ENCODE measurements at places on chromosomes 11 and 22.

GRCh38 chr11:117510646-117511045 lies 183.0 kb downstream of the CEP164 start:
- no peak for DNase-seq

DNA sequence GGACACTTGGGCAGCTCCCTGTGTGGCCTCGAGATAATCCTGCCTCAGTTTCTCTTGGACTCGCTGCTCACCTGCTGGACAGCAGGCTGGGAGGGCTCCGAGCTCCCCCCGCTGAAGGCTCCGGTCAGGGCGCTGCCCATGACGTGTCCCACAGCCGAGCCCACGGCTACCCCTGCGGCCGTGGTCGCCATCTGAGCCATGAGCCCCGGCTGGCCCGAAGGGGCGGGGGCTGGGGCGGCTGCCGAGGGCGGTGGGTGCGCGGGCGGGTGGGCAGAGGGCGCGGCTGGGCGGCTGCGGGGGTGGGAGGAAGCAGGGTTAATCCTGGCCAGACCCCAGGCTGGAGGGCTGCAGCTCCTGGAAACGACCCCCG lies 484 bp downstream of the CHCHD10 start:
- DNase-seq = no peak

GRCh38 chr22:45155050-45155840 lies 8.5 kb upstream of the NUP50 start:
- no peak for DNase-seq

DNA sequence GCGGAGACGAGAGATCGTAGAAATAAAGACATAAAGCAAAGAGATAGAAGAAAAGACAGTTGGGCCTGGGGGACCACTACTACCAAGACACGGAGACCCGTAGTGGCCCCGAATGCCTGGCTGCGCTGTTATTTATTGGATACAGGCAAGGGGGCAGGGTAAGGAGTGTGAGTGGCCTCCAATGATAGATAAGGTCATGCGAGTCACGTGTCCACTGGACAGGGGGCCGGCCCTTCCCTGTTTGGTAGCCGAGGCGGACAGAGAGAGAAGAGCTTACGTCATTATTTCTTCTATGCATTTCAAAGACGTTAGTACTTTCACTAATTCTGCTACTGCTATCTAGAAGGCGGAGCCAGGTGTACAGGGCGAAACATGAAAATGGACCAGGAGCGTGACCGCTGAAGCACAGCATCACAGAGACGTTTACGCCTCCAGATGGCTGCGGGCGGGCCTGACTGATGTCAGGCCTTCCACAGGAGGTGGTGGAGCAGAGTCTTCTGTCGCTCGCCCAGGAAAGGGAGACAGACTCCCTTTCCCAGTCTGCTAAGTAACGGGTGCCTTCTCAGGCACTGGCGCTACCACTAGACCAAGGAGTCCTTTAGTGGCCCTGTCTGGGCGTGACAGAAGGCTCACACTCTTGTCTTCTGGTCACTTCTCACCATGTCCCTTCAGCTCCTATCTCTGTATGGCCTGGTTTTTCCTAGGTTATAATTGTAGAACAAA lies 24.8 kb downstream of the PPP6R2 start:
- no peak for DNase-seq

DNA sequence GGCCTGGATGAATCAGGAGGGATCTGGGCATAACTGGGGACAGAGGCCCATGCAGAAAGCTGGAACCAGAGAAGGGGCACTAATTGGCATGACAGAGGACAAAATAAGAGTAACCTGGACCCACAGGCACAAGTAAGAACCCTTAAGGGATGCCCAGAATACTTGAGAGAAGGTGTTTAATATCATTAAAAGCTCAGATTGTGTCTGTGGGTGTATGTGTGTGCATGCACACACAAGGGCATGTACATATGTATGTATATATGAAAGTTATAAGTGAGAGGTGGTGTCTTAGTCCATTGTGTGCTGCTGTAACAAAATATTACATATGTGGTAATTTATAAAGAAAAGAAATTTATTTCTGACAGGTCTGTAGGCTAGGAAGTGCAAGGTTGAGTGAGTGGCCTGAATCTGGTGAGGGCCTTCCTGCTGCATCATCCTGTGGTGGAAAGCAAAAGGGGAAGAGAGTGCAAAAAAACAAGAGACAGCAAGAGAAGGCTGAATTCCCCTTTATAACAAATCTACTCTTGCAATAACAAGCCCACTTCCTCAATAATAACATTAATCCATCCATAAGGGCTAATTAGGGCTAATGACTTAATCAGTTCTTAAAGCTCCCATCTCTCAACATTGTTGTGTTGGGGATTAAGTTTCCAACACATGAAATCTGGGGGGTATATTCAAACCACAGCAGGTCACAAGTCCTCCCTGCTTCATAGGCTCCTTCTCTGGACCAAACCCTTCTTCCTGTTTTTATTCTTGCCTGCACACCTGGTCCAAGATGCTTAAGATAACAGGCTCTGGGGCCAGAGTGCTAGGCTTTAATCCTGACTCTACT lies 68.3 kb upstream of the POU2AF2 start:
- no peak for DNase-seq

DNA sequence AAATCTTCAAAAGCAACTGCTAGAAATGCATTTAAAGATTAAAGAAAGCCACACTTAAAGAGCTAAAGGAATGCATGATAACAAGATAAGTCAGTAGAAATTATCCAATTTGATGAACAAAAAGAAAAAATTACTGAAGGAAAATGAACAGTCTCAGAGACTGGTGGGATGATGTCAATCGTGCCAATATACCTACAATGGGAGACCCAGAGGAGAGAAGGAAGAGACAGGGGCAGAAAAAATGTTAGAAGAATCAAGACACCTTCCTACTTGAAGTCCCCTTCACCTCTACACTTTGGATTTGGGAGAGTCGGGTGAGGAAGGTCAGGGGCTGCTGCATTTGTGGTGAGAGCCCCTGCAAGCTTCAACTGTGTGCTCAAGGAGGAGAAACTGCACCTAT lies 216.3 kb downstream of the BUD13 start:
- no peak for DNase-seq

DNA sequence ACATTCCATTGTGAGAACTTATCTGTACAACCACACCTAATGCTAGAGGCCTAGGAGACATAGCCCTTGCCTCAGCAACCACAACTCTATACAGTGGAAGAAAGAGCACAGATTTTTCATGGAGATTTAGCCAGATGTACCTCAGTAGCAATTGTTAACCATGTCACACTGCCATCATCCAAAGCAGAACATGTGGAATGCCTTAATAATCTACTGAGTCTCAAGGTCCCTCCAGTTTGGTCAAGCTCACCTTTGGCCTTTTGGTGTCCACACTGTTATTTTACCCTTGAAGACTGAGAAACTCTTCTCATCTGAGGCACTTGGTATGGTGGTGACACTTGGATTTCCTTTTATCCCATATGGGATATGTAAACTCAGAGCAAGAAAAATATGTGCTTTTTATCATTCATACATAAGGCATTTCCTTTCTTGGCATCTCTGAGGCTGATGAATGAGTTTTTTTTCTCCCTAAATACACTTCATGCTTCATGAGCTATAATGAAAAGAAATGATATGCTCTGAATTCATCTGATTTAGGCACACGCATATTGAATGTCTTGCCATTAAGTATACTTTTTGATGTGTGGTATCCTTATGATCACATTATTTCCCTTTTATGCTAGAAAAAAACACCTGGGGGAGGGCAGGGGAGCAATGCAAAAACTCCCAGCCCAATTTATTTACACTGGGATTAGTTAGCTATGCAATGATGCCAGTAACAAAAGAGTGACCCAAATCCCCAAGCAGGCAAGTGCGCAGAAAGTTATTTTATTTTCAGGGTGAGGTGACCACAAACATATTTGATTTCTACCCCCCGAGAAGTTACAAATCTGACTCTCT lies 63.3 kb upstream of the ME3 start:
- no peak for DNase-seq

- DNase-seq = no peak
Observed at GRCh38 chr22:27240298-27241075, 561.1 kb downstream of the MN1 start.

- DNase-seq = no peak
Observed at GRCh38 chr22:46934746-46935491, 172.5 kb downstream of the TBC1D22A start.

GRCh38 chr11:72405009-72405408 lies 29.3 kb downstream of the CLPB start:
- no peak for DNase-seq

DNA sequence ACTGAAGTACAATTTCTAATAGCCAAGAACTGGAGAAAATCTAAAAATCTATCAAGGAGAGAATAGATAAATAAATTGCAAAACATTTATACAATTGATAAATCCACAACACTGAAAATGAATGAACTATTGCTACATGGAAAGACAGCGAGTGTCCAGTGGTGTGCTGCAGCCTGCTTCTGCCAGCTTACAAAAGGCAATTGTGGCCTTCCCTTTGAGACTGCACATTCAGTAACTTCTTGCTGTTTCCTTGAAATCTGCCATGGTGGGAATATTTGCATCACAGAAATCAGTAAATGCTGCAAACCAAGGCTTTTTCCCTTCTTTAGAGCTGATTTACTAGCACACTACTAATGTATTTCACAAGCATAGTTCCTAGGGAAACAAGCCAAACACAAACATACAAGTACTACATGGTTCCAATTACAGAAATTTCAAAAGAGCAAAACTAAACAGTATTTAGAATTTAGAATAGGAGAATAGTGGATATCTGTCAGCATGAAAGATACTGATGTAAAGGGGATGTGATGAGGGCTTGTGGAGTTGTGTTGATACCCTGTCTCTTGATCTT lies 76.9 kb upstream of the TRIM77 start:
- no peak for DNase-seq

GRCh38 chr11:122248939-122249338 lies 132.9 kb upstream of the BLID start:
- no peak for DNase-seq

- no peak for DNase-seq
Observed at GRCh38 chr11:111512296-111513239, at the start of gene BTG4. BTG4 (minus strand) TSS chr11:111512386; CDS start chr11:111498776, 13,610 bp downstream.

GRCh38 chr22:20157430-20158183 lies 6.8 kb upstream of the CCDC188 start:
- no peak for DNase-seq

- no peak for DNase-seq
Observed at GRCh38 chr22:49025791-49026493, 801.7 kb downstream of the BRD1 start.

DNA sequence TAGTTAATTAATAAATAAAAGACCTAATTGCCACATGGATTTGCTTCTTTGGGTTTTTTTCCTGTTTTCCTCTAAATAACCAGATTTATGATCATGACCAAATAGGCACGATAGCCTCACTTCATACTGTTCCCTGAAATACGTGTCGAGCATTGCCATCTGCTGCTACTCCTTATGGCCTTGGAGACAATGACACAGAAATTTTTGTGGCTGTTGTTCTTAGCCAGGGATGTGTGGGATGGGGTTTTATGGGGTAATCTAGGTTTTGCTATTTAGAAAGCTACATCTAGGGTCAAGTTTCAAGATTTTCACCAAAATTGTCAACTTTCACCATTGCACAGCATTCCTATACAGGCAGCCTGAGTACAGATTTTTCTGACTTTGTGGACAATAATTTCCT lies 145.2 kb downstream of the DBX1 start:
- DNase-seq = no peak

- no peak for DNase-seq
Observed at GRCh38 chr11:16911186-16911585, 103.0 kb downstream of the PLEKHA7 start.

DNA sequence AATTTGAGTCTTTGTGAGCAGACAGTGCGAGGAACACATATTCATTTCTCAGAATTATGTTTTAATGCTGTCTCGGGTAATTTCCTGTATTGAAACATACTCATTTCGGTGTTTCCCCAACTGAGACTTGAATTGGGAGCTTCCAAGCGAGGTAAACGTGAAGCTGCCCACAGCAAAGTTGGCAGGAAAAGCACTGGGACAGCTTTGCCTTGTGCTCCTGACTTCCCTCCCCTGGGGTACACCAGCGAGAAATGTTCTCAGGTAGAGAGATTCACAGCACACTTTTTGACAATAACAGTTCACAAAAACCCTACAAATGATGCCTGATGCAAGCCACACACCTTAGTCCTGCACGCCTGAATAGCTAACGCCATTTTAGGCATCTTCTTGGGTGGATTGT lies 3.1 kb downstream of the HTR3B start:
- DNase-seq = no peak

DNA sequence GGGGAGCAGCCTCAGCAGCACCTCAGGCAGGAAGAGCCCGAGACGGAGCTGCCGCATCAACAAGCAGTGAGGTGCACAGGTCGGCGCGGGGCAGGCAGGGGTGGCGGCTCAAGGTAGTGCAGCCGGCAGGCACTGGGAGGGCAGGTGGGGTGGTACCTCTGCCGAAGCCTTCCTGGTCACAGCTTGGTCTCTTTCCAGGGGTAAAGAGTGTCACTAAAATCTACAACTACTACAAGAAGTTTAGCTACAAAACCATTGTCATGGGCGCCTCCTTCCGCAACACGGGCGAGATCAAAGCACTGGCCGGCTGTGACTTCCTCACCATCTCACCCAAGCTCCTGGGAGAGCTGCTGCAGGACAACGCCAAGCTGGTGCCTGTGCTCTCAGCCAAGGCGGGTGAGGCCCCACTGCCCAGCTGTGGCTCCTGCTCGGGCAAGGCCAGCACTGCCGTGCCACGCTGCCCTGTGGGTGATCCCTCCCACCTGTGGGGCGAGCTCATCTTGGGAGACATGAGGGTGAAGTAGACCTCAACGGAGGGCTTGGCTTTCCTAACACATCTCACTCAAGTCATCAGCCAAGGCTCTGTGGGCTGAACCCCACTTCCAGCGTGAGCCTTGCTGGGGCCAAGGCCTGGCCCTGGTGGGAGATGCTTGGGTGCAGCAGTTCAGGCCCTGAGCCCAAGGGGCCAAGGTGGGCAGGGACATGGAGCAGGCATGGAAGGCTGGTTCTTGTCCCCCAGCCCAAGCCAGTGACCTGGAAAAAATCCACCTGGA lies 13.6 kb downstream of the GATD1 start:
- no peak for DNase-seq

GRCh38 chr11:33266393-33267215 lies 9.4 kb downstream of the HIPK3 start:
- no peak for DNase-seq

GRCh38 chr11:33910958-33911339 lies 19.1 kb upstream of the LMO2 start:
- no peak for DNase-seq

GRCh38 chr22:20219667-20220628 lies 48.2 kb downstream of the RTN4R start:
- DNase-seq = no peak

DNA sequence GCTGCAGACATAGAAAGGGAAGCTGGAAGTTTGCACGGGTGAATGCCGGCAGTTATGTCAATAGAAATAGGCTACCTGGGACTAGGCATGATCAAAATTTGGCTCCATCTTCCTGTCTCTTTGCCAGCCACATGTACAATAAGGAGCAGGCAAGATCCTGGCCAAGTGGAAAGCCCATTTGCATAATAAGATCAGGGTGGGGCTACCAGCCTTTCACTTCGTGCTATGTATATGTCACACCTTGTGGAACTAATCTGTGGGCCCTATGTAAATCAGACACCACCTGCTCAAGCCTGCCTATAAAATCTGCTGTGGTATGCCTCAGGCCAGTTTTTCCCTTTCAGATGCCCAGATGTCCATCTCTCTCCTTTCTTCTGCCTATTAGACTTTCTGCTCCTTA lies 79.3 kb upstream of the DRD2 start:
- DNase-seq = no peak
